T-helper 22 cell (primary cell): ENCODE measurements at places on chromosomes 5 and 9.
A peak's percentile ranks its signal among the peaks of the same experiment; 100 is the strongest.

DNA sequence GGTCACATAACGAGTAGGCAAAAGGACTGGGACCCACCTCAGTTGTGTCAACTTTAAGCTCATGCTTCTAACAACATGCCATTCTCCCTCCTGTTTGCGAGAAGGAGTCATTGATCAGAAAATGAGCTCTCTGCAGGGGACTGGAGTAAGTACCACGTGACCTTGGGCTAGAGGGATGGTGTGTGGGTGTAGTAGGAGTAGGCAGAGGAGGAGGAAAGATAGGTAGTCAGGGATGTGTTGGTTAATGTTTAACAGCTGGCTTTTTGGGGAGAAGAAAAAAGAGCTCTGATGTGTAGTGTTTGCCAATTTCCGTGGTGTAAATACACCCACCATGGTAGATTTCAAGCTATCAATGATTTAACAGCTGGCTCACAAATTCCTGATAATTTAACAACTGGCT is 160.3 kb upstream of the TBC1D2 start:
- DNase-seq = no peak

DNA sequence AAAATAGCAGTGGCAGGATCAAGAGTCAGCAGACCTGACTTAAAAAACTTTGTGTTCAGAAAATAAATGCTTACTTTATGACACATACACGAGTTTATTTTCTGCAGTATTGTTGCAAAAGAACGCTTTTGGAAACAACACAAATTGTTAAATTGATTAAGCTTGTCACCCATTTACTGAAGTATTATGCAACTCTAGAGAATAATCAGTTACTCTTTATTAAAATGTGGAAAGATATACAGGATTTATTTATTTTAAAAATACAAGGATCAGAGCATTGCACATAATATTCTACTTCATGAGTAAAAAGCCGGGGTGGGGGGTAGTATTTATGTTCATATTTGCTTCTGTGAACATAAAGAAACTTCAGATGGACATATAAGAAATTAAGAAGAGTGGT is 20.0 kb downstream of the FYB1 start:
- DNase-seq = no peak

DNA sequence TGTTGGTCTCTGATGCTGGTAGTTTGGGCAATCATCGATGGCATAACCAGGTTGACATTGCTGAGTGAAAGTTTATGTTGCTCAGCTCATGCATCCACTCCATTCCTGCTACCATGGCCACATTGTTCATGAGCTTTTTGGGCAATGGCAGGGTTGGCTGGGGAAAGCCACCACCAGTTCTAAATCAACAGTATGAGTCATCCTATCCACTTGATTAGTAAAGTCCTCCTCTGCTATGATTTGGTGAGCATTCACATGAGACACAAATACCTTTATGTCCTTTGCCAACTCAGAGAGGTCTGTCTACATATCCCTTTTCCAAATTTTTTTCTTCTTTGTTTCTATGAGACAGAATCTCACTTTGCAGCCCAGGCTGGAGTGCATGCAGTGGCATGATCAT is 129.7 kb upstream of the FBN2 start:
- DNase-seq = no peak

GRCh38 chr5:165138236-165138635 is 1632.8 kb downstream of the MAT2B start:
- DNase-seq = no peak

DNA sequence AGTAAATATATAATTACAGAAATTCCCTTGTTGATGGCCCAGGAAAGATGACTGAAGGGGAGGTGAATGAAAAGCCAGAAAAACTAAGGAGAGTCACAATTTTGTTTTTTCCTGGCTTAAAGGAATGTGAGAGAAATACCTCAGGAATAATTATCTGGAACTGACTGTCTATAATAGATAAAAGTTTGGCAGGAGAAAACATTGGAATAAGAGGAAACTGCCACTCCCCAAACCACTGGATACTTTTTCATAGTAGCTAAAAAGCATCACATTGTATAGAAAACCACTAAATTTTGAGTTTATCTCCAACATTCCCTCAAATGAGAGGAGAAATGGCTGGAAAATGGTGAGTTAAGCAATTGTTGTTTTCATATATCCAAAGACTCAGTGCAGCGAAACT is 326.0 kb downstream of the NPR3 start:
- DNase-seq = no peak

DNA sequence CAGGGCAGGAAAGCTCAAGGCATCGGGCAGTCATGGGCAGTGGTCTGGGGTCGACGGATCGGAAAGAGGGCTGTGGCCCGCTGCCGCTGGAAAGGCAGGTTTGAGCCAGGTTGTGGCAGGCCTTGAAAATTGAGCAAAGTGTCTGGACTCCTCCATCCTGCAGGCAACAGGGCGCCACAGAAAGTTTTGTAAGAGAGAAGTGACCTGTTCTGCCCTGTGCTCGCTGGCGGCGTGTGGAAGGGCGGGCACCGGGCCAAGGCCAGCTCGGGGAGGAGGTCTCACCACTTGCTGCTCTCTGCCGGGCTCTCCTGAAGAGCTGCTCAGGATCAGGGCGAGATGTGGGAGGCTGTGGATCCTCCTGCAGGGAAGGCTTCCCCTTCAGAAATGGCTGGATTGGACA is 41.4 kb upstream of the FAT2 start:
- DNase-seq = no peak

- DNase-seq = no peak
Measured at GRCh38 chr9:137149942-137150616, 11.1 kb downstream of the GRIN1 start.

- no peak for DNase-seq
Measured at GRCh38 chr5:55624841-55625588, 87.1 kb downstream of the SLC38A9 start.

GRCh38 chr9:134502809-134503211 is 138.8 kb upstream of the COL5A1 start:
- DNase-seq = no peak

- no peak for DNase-seq
Measured at GRCh38 chr5:98301547-98301946, 471.9 kb upstream of the RGMB start.

DNA sequence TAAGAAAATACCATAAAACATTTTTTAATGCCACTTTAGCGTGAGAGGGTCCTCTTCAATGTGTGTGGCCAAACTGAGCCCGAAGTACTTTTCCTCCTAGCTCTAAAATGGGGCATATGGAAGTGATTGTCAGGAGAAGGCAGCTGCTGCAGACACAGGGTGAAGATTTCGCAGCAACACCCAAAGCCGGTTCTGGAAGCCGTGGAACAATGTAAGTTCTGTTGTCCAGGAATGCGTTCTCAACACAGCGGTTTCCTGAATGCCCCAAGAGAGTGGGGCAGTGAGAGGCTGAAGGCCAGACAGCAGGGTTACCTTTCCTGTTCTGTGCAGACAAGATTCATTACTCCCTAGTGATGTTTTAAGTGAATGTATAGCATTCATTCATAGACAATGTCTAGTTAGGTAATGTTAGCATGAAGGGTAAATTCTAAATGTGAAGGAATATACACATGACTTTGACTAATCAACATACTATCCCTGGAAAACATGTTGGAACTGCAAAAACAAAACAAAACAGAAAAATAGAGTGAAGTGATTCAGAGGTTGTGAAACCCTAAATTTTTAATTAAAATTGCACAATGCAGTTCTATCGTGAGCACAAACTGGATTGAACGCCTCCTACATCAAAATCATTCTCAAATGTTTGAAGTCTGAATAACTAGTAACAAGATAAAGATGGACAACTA is 197.0 kb upstream of the SEMA6A start:
- no peak for DNase-seq

DNA sequence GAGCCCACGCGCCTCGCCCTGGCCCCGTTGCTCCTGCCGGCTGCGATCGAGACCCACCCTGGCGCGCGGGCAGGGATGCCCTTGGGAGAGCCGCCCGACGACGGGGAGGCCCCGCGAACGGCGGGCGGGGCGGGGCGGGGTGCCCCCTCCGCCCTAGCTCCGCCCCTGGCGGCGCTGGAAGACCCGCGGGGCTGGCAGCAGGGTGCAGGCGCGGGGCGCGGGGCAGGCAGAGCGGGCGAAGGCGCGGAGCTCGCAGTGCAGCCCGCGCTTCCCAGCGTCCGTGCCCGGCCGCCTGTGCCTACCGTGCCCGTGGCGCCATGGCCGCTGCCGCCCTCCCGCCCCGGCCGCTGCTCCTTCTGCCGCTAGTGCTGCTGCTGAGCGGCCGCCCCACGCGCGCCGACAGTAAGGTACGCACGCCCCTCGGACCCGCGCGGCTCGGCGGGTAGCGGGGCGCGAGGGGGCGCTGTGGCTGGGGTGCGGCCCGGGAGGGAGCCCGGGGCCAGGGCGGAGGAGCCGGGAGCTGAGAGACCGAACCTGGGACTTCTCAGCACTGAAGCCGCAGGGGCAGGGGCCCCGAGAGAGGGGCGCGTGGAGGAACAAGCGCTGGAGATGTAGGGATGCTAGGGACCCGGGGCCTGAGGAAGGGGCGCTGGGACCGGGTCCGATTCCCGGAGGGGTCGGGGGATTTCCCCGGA is at the start of gene OLFML2A:
TSS of gene OLFML2A (plus strand) at position 180 of the 695 bp plus-strand sequence. CDS start at position 318, 138 bp downstream.
- no peak for DNase-seq

DNA sequence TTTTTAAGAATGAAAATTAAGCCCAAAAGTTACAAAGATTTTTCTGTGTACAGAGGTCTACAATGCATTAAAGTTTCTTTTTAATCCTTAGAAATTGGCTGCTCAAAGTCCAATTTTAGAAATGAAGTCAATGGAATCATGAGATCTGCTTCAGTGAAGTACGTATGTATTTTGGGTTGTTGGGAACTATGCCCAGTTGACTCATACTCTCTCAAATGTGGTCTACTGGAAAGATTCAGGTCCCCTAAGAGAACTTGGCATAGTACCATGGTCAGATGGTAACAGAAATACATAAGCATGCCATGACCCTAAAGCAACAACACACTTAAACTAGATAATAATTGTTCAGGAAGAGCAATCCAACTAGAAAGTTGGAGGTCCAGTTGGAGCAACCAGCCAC is 23.0 kb downstream of the FBLL1 start:
- no peak for DNase-seq

- DNase-seq = no peak
Measured at GRCh38 chr9:111078391-111079038, 40.2 kb upstream of the LPAR1 start.

- DNase-seq = peak; percentile 17
Measured at GRCh38 chr9:35728041-35728971, 3.7 kb downstream of the TLN1 start.

- no peak for DNase-seq
Measured at GRCh38 chr5:148915224-148915817, 88.9 kb downstream of the ADRB2 start.

GRCh38 chr5:107794741-107795140 is 124.0 kb upstream of the EFNA5 start:
- DNase-seq = no peak
